RPMI7951 (cell line): ENCODE measurements at places on chromosomes 1 and 21. TPM values are rescaled to one million over a fixed set of nuclear protein-coding genes. Genes with fewer than 3 reads are reported as not detected.

GRCh38 chr1:1083416-1084371, 9.6 kb upstream of the RNF223 start:
- DNase-seq = no peak

DNA sequence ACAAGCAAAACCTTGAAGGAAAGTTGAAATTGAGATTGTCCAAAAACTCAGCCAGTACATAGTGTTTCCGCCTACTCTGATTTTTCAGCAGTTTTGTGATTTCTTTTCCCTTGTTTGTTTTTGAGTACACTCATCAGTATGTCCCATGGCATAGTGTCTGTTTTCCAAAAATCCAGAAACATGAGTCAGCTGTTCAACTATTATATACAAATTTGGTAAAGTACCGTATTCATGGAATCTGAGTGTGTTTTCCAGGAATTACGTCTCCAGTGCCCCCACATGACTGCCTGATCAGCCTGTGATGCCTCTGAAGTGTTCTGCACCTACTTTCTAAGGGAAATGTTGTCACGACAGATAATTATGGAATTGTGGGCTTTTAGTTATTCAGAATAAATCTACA, 186.8 kb downstream of the LTN1 start:
- DNase-seq = no peak

Gene LRRC71
- not detected in 2 replicates for total RNA-seq

Gene GSTM4
- 30.6 and 34.5 TPM in 2 replicates for total RNA-seq

DNA sequence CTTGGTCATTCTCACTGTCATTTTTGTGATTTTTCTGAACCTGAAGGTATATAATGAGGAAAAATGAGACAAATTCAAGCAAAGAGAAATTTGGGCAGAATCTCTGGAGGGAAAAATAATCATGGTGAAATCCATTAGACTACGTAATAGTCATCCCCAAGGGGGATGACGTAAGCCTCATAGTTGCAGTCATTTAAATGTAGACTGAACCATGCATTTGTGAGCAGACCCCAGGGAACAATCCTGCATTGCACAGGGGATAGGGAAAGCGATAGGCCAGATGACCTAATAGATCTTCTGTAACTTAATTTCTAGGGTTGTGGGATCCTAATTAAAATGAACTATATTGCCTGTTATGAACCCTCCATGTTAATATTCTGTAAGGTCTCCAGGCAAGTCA, 167.4 kb upstream of the C1orf21 start:
- no peak for DNase-seq

Gene LRRC39
- total RNA-seq = 0.60 and 1.1 TPM in 2 replicates

- DNase-seq = no peak
Measured at GRCh38 chr21:28421716-28422524, 570.8 kb downstream of the LTN1 start.

- no peak for DNase-seq
Measured at GRCh38 chr1:2334883-2335534, 56.3 kb downstream of the MORN1 start.

Gene ADGRL4
- 46.9 and 50.3 TPM in 2 replicates for total RNA-seq
